ENCODE measurements at places on chromosomes 5 and 9.

DNA sequence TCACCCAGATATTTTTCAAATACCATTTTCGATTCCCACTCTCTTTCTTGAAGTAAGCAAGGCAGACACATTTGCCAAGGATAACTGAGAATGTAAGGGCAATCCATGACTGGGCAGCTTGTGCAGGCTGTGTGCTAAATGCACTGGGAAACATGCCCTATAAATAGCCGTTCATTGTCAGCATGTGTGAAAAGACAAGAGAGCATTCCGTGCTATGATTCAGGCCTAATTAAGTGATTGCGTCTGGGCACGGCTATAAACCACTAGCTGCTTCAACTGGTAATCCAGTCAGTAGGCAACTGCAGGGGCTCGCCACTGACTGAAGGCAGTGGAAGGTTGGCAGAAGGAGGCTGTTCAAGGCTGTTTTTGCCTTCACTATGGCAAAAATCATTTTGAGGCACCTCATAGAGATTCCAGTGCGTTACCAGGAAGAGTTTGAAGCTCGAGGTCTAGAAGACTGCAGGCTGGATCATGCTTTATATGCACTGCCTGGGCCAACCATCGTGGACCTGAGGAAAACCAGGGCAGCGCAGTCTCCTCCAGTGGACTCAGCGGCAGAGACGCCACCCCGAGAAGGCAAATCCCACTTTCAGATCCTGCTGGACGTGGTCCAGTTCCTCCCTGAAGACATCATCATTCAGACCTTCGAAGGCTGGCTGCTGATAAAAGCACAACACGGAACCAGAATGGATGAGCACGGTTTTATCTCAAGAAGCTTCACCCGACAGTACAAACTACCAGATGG lies at the start of gene HSPB3:
TSS of gene HSPB3 (plus strand) at position 287 of the 745 bp plus-strand sequence. CDS start at position 378, 91 bp downstream.
- peak; percentile 71 for ATAC-seq

DNA sequence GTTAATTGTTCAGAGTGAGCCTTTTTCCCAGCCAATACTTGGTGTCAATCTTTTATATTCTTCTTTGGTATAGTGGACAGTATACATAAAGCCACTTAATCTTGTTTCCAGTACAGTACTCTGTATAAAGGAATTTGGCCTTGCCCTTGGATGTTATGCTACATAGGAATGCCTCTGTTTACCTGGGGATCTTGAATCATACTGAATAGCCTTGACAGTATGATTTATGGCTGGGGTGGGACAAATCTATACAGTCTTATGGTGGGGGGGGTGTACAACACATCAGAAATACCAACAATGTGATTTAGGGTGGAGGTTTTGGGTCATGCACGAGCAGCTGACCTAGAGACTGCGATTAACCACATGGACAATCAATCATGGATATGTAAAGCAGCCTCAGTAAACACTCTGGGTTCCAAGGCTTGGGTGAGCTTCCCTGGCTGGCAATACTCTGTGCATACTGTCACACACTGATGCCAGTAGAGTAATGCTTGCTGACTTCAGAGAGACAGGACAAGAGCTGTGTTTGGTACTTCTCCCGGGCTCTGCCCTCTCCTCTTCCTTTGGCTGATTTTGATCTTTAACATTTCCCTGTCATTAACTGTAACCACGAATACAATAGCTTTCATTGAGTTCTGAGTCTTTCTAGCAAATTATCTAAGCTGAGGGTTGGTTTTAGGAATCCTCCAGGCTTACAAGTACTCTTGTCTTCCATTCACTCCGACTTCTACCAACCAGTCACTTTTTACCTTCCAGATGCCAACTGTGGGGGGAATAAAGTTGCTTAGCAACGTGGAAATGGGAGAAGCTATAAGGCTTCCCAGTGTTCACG lies 84.6 kb downstream of the IARS1 start:
- peak; percentile 28 for ATAC-seq

GRCh38 chr5:27947088-27947487 lies 908.7 kb upstream of the CDH9 start:
- ATAC-seq = no peak

DNA sequence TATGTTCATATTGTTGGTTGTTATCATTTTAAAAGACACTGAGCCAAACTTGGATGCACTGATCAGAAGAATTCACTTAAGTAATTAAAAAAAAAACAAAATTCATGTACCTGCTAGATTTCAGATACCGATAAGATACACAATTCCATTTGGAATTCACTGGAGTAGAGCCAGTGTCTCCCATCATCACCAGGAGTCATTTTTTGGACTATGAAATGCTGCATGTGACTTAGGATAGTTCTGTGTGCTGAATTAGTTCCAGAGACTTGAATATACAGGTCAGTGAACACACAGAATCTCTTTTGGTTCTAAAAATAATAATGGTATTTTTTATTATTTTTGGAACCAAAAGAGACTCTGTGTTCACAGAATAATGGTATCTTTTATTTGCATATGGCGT lies 482.6 kb upstream of the PIK3R1 start:
- ATAC-seq = no peak

- ATAC-seq = no peak
These were observed 27.4 kb downstream of the TYRP1 start for GRCh38 chr9:12720551-12720950.

DNA sequence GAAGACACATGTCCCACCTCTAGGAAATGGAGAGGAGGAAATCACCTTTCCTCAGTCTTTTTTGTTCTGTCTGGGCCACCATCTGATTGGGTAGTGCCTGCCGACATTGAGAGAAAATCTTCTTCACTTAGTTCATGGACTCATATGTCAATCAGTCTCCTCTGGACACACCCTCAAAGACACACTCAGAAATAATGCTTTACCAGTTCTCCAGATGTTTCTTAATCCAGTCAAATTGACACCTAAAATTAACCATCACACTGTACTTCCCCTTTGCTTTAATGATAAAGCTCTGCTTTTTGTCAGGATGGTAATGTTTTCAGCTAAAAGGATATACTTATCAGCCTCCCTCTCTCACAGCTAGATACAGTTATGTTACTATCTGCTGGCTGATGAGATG lies 267.3 kb downstream of the CD180 start:
- no peak for ATAC-seq
